Activated T-cell treated with anti-CD3 and anti-CD28 coated beads for 48 hours (primary cell): ENCODE measurements at places on chromosomes 12 and 14.
A peak's percentile ranks its signal among the peaks of the same experiment; 100 is the strongest.

DNA sequence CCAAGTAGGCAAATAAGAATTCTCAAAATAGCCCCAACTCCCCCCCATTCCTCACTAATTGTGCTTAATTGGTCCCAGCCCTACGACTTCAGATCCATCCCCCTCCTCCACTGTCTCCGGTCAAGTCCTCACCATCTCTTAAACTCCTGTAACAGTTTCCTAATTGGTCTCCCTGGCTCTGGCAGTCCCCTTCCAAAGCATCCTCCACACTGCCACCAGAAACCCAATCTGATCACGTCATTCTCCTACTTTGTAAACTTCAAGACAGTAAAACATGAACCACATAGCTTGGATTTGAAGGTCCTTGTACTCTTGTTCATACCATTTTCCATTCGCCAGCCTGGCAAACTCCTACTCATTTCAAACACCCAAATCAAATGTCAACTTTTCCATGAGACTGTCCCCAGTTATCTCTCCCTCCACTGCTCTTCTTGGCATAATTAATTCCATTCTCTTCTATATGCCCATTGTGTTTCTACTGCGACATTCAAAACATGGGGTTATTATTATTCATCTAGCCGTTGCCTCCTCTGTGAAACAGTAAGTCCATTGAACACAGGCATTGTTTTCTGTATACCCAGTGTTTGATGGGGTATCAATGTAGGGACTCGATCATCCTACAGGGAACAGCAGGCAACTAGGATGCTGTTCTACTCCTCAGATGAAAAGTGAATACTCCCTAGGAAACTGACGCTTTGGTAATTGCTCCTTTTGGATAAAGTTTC is 104.6 kb downstream of the EGLN3 start:
- DNase-seq: no peak

- no peak for DNase-seq
Measured at GRCh38 chr14:30283822-30284446, 275.0 kb upstream of the G2E3 start.

GRCh38 chr14:76396714-76397187 is 20.8 kb downstream of the ESRRB start:
- no peak for DNase-seq

DNA sequence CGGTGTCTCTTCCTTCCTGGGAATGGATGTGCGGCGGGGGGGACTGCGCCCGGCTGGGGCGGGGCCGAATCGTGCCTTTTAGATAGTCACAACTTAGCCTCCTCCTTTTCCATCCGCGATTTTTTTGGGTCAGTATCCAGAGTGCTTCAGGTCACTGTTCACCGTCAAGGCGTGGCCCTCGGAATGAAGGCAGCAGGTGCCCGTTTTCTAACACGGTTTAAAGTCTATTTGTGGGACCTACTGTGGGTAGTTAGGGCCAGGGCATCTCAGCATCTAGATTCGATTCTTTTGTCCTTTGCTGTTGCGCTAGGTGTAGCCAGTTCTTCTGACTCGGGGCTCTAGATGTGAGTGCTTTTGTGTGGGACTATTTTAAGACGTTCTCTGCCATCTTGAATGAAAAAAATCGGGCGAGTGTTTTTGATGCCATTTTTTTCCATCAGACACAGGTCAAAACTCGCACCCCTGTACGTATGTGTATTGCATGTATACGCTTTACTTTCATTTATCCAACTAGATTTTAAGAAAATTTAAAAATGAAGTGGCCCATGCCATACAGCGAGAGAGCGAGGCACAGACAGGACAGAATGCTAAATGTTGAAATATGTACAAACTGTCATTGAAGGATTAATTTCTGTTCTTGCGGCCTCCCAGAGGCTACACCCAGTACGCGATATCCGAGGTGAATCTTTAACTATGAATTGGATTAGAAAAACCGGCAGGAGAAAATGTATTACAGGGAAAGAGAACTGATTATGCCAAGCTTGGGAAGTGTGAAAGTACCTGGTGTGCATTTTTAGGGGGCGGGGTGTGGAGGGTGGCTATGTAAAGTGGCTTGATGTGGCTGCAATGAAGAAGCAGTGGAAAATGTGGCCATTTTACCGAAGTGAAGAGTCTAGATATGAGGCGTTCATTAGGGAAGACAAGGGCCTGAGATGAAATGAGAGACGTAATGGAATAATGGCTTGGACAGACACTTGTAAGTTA is 835 bp downstream of the VEZT start:
- DNase-seq: peak; percentile 24

DNA sequence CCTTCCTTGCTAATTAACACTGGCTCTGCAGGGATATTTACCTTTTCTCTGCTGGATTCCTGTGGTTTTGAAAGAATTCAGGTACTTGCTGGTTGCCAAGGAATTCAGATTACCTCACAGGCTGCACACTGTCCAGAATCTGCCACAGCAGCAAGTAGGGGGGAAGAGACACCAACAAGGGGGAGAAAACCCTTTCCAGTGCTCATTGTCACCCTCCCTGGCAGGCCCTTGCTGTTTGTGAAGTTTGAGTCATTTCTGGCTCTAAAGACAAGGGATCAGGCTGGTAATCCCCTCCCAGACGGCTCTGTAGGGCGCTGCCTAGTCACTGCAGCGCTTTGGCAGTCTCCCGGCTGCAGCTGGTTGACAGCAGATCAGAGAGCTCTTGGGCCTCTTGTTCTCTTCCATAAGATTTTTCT is 50.8 kb downstream of the TTLL5 start:
- no peak for DNase-seq

DNA sequence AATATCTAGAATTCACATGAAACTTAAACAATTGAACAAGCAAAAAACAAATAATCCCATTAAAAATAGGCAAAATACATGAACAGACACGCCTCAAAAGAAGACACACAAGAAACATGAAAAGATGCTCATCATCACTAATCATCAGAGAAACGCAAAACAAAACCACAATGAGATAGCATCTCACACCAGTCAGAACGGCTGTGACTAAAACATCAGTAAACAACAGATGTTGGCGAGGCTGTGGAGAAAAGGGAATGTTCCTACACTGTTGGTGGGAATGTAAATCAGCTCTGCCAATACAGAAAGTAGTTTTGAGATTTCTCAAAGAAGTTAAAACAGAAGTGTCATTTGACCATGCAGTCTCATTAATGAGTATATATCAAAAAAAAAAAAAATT is 121.3 kb downstream of the PTPRO start:
- DNase-seq: no peak
